ENCODE measurements at places on chromosomes 11 and 22.

- no peak for DNase-seq
Observed at GRCh38 chr11:57309106-57310059, 15.4 kb downstream of the TNKS1BP1 start.

DNA sequence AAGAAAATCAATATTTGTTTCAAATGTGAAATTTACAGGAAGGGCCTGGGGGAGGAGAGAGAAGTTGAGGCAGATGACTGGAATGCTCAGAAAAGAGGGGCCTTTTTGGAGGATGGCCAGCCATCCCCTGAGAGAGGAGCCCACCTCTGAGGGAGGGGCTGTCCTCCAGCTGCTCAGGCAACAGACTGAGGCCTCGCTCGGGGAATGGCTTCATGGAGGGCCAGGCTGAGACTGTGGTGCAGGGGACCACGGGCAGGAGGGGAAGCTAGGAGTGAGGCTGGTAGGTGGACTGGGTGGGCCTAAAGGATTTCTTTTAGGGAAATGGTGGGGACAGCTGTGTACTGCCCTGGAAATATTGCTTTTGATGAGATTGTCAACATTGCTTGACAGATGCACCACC is 73.5 kb upstream of the CADM1 start:
- no peak for DNase-seq

- DNase-seq, result no peak
Observed at GRCh38 chr22:38865201-38866023, 6.6 kb downstream of the CBX6 start.

DNA sequence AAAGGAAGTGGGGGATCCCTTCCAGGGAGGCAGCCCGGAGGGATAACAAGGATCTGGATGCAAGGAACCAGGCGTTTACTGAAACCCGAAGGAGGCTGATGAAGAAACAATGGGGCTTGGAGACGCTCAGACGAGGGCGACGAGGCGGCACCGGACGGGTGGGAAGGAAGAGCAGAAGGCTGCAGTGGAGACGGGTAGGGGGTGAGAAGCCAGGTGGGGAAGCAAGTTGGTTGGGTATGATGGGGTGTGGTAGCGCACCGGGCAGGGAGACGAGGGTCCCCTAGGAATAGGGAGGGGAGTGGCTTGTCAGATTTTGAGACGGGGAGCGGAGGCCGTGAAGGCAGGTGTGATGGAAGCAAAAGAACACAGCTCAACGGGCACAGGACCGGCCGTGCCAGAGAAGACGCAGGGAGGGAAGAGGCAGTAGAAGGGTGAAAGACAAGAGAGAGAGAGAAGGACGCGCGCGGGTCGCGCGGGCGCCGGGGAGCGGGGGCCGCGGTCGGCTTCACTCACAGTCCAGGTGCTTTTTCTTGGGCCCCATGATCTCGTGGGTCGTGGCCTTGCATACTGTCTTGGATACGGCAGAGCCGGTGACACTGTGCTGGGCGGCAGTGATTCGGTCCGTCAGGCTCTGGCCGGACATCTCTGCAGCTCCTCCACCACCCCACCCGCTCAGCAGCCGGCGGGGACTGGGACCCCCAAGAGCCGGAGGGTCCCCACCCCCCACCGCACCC is 579 bp downstream of the PICALM start:
- peak; percentile 13 for DNase-seq

GRCh38 chr11:10413268-10413667 is 41.8 kb upstream of the AMPD3 start:
- DNase-seq, result peak; percentile 21

- DNase-seq, result no peak
Observed at GRCh38 chr22:40482391-40482790, 112.0 kb downstream of the SGSM3 start.

GRCh38 chr11:93478841-93479240 is 64.3 kb downstream of the SMCO4 start:
- DNase-seq, result no peak
